ENCODE measurements at places on chromosomes 5 and 9. TPM values are rescaled to one million over a fixed set of nuclear protein-coding genes. Genes with fewer than 3 reads are reported as not detected.

SPAG8 gene
- 1.4 TPM for total RNA-seq

DNA sequence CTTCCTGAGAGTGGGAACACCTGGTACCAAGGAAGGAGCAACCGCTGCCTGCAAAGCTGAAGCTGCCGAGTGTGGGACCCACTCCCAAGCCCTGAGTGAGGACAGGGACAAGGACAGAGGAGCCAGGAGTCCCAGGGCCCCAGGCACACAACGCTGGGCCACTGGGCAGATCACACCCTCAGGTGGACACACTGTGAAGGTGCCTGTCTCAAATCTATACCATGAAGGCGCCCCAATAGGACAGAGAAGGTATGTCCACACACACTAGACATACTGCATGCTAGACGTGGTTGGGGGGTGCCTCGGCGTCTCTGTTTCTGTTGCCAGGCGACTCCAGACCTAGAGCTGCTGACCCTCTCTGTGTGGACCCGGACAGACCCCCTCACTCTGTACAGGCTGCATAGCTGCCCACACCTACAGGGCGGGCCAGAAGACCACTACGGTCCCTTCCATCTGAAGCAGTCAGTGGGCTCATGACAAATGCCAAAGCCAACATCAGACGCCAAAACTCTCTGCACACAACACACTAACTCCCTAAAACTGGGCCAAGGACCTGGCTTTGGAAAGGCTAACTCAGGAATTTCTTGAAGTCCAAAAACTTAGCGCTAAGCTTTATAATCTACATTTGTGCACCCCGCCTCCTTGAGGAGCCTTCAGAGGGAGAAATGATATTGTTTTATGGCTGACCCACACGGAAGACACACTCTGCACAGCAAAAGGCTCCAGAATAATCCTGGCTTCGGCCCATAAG is 60.7 kb downstream of the ROR2 start:
- no peak for DNase-seq

DNA sequence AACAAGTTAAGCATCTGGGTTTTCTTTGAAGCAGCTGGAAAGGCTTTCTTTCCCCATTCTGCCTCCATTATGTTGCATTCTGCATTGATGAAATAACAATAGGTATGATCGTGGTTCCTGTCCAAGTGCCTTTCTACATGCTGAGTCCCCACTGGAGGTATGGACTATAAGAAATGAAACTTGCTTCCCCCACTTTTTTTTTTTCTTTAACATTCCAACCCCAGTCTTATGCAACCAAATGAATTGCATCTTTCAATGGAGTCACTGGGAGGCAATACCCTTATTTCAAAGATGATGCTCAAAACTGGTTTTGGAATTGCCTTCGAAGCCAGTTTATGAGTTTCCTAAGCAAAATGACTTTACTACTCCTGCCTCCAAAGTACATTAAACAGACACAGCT is 58.9 kb downstream of the ARSB start:
- DNase-seq = no peak

DNA sequence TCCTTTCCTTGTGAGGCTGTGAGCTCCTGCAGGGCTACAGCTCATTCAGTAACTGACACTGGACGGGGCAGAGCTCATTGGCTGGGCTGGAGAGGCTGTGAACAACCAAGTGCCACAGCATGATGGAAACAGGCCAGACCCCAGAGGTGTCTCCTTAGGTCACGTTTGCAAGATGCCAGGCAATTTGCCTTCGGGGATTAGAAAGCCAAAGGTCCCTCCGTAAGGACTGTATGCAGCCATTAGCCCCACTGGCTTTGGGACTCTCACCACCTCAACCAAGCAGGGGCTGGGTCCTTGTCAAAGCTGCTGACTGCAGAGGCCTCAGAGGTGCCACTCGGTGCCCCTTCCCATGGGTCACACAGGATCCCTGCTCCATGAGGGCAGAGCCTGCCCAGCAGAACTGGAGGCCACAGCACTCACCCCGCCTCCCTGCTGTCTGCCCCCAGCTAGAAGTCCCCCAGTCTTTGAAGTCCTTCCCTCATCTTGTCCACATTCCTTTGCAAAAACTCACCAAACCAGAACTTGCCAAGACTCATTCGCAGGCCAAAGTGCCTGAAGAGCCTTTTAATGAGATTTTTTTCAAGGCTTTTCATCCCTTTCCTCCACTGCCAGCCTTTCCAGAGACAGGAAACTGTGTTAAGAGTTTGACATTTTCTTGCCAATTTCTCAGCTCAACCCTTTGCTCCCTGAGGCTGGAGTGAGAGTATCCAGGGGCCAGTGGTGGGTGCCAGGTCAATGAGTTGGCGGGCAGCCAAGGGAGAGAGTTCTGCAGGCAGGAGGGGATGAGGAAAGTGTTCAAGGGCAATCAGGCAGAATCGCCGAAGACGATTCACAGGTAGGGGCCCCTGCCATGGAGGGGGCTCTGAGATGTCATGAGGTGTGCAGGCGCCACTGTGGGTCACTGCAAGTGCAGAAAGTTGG is 39.7 kb upstream of the SLC25A51 start:
- peak; percentile 83 for DNase-seq

Measured in LHCN-M2 (cell line).